HFFc6 (cell line): ENCODE measurements at places on chromosomes 6 and 20.
A peak's percentile ranks its signal among the peaks of the same experiment; 100 is the strongest.

DNA sequence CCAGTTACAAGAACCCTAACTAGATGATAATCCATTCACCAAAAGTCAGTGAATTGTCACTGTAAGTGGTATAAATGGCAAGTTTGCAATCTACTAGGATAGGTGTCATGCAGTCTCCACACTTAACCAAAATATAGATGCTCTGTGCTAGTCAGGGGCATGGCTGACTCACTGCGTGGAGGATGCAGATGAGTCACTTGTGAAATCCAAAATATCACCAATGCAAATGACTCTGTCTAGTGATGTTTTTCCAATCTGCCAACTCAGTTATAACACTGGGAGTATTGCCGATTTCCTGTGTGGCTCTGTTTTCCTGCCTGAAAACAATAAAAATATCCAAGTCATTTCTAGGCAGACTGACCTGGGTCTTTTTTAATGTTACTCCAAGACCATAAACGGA, 47.8 kb upstream of the NRSN1 start:
- no peak for DNase-seq

GRCh38 chr6:6591778-6592465, 3.4 kb downstream of the LY86 start:
- DNase-seq = no peak

GRCh38 chr6:155440398-155441111, 15.1 kb downstream of the NOX3 start:
- DNase-seq = no peak

- DNase-seq = no peak
These were observed 22.9 kb downstream of the SAYSD1 start for GRCh38 chr6:39092124-39092523.

DNA sequence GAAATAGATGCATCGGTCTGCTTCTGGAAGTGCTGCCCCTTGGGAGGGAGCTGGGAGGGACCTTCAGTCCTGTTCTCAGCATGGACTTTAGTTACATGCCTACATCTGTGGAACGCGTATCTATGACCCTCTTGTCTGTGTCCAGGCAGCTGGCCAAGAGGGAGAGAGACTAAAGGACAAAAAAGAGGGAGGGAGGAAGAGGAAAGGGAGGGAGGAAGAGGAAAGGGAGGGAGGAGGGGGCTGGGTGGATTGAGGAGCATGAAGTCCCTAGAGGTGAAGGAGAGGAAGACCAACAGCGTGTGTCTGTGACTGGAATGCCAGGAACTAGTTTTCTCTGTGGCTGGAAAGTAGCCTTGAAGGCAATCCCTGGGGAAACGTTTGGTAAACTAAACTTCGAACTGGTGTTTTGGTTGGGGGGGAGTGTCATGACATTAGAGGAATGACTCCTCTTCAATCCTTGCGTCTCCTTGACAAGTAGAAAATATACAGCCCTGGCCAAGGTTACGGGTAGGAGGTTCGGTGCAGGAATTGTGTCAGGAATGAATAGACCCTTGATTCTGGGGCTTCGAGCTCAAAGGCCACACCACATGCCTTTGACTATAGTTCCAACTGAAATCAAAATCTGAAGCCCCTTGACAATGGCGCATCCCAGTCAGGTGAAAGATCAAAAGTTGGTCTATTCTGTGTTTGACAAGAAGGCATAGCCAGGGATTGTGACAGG, 52.0 kb upstream of the PLEKHG1 start:
- DNase-seq = no peak

DNA sequence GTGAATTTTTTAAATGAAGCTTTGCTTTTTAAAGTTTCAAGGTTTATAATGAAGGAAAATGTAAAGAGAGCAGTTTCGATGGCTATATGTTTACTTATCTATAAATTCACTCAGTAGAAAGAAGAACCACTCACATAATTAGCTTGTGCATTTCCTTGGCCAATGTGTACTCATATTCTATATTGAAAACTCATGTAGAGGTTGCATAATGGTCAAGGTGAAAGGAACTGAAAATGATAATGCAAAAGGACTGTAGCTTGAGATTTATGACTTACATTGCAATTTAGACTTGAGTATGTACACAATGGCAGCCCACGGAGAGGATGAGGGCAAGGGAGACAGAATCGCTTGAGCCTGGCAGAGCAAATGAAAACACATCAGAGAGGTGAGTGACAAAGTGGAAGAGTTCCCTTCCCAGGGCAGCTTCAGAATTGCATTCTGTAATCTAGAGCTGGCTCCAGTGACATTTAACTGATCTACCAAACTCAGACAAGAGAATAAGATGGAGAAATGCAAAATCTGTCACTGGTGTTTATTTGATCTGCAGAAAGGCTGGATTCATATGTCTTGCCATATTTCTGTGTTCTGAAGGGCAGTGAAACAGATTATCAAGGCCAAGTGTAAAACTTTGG, 191.8 kb downstream of the TMEM200A start:
- no peak for DNase-seq

- DNase-seq = no peak
These were observed 106.9 kb downstream of the PRL start for GRCh38 chr6:22189946-22190345.

GRCh38 chr6:10556589-10556988, 35.4 kb downstream of the GCNT2 start:
- no peak for DNase-seq

GRCh38 chr20:50129662-50130355, 16.9 kb upstream of the UBE2V1 start:
- peak; percentile 20 for DNase-seq

DNA sequence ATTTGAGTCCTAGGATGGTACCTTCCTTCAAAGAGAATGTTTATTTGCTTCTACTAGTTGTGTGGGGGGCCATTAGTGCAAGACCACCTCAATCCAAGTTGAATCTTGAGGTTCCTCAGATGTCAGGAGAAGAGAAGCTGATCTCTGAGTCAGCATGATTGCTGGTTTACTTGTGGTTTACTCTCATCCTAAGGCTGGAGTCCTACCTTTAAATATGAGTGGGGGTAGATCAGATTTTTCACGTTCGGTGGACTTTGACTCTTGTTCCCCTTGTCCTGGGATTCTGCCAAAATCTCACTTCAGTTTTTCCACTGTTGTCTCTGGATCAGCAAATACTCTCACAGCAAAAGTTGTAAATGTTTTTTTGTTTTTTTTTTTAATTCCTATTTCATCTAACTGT, 84.6 kb upstream of the F13A1 start:
- no peak for DNase-seq

GRCh38 chr6:75344455-75344854, 59.9 kb upstream of the TMEM30A start:
- DNase-seq = no peak

DNA sequence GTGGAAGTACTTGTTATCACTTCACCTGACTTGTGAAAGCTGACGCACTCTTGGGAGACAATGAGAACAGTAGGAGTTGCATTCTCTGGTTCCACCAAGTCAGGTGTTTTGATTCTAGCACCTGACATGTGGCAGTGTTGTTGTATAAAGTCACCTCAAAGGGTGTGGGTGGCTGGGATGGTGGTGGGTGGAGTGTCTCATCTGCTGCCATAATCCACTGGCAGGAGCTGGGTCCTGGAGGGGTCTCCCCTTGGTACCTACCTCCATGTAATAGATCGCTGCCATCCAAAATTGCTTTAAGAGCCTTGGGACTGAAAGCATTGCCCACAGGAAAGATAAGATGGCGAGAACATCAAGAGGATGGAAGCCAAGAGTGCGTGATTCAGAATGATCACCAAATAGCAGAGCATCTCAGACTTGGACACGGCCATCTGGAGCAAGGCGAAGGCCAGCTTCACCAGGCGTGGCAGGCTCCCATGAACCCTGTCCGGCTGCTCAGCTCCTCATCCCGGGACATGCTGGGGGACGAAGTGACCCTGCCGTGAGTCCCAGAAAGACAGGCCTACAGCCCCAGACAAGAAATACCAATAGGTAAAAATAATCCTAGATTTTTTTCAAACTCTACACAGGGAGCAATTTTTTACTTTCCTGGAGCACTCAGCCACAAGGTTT, 56.6 kb downstream of the NPEPL1 start:
- no peak for DNase-seq

DNA sequence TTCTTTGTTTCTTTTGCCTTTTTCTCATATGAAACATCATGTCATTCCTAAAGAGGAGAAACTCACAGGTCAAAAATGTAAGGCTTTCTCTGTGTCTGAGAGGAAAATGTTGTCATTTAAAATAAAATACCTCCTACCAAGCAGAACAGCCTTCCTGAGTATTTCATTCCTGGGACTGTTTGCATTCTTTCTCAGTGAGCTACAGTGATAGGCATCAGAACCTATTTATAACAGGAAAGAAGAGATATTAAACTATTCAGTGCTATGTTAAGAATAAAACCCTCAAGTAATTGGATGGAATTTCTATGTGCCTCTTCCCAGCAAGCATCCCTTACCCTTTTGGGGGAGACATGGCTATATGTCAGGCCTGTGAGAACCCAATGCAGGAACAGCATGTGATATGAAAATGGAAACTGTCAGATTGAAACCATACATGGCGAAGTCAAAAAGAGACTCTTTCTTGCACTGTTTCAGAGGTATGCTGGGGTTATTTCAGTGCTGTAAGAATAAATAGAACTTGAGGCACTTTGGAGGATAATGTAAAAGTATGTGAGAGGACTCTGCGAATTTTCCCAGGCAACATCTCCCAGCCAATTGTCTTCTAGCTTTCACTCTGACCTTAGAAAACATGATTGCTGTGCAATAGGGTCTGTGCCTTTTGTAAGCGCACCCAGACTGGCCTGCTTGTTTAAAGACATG, 133.8 kb upstream of the CCN2 start:
- DNase-seq = peak; percentile 98

DNA sequence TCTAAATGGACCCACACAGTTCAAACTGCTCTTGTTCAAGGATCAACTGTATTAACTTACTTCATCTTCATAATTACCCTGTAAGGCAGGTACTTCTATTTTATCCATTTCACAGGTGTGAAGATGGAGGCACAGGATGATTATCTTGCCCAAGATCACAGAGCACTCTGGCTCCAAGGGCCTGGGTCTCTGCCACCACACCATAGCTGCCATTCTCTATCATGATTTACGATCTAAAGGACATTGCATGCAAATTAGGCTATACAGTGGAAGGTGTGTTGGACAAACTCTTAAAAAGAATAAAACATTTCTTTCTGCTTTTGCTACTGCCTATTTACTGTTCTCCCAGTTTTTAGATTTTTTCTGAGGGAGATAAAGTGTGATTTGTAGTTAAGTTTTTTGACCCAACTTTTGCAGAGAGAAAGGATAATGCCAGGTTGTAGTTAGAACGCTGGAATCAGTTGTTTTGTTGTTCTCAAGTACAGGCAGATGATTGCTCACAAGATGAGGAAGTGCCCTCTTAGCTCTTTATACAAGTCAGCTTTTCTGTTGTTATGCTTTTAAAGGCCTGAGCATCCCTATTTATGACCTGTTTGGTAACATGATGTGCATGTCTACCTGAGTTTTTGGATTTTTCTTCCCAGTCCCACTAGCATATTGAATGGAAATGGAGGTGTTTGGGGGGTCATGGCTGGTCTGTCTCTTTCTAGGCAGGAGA, 247.9 kb downstream of the ZFAND3 start:
- DNase-seq = no peak

- DNase-seq = no peak
These were observed 6.4 kb downstream of the ZNF512B start for GRCh38 chr20:63963348-63963741.

DNA sequence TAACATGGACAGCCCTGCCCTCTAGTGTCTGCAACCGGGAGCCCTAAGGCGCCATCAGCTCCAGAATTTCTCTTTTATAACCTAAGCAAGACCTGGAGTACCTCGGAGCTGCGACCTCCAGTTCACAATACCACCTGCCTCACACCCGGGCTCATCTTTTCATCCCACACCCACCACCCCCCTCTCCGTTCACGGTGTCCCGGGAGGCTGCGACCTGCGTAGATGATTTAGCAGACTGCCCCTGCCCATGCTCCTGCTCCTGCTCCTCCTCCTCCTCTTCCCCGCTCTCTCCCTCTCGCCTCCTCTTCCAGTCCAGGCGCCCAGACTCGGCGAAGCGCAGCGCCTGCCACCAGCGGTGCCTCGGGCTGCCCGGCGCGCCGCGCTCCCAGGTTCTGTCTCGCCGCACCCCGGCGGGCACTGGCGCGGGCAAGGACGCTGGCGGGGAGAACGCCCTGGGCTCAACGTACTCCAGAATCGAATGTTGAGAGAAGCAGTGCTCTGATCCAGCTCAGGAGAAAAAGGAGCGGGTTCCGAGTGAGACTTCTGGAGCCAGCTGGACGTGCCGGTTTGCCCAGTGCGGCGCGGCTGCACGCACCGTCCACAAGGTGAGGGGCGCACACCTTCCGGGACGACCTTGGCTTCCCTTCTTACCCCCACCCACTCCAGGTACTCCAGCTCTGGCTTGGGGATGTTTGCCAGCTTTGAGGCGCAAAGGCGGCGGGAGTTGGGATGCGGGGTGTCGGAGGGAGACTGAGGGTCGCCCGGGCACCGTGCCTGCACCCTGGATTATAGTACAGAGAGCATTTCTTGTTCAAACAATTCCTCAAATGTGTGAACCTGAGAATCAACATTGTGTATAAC, at the start of gene HTR1E:
Gene HTR1E (plus strand): TSS at position 310 of the 861 bp plus-strand sequence. CDS start 77,807 bp downstream, outside the sequence.
- DNase-seq = no peak

GRCh38 chr6:121480099-121480713, 44.8 kb downstream of the GJA1 start:
- DNase-seq = no peak

DNA sequence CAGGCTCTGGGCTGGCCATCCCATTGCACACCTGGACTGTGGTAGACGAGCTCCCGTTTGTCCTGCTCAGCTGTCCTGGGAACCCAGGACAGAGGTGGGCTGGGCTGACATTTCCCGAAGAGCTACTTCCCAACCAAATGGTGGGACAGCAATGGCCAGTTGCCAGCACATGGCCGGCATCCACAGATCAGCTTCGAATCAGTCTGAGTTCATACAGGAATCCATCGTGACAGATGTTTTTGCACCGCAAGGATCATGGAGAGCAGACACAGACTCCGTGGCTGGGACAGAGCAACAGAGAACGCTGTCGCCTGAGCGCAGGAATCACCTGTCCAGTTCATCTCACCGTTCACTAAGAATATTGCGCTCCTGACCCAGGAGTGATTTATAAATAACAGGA, 198.5 kb downstream of the TTLL2 start:
- DNase-seq = no peak

DNA sequence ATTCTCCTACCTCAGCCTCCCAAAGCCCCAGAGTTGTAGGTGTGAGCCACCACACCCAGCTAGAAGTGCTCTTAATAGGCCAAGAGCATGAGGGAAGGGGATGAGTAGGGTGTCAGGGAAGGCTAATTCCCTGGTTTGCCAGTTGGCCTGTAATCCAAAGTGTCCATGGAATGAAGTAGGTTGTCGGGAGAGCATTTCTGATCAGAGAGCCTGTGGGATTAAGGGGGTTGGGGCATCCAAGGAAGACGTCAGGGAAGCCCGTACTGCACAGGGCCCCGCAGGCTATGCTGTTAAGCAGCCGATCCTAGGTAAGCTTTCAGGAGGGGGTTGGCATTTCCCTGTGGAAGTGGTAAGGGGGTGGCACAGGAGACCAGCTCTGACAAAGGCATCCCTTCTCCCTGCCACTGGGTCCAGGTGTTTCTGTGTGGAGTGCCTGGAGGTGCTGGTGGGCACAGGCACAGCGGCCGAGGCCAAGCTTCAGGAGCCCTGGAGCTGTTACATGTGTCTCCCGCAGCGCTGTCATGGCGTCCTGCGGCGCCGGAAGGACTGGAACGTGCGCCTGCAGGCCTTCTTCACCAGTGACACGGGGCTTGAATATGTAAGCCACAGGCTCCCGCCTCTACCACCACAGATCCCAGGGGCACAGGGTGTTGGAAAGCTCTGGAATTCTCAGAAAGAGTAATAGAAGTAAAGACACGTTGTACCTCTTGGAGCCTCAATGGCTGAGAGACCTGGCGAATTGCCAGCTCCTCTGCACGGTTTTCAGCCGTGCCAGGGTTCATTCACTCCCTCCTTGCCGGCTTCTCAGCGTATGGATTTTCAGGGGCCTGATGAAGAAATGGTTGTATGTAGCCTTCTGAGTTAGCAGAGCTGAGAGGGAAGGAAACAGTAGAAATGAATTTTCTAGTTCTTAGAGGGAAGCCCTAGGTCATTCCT, 21.4 kb upstream of the MAPRE1 start:
- DNase-seq = no peak
